ENCODE measurements at places on chromosomes 6 and 20.

DNA sequence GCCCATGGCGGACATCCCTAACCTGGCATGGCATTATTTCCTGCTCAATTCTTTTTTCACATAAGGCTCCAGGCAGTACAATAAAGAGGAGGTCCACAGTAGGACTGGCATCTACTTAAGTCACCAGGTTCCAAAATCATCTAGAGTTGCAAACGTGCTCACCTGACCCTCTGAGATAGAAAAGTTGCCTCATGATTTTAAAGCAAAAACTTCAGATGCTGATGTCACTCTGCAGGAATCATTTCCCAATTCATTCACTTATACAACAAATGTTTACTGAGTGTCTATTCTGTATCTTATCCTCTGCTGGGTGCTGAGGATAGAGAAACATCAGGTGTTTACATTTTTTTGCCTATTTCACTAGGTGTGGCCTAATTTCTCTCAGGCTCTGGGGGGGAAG lies 2.2 kb downstream of the ADGRF4 start:
- no peak overlapping the region for H3K27ac ChIP-seq
- no peaks in the 10 kb centered on the region for H3K4me1 ChIP-seq
- H3K4me3 ChIP-seq: no peak overlapping the region
- no peak for DNase-seq
- no peaks in the 10 kb centered on the region for H3K27me3 ChIP-seq

DNA sequence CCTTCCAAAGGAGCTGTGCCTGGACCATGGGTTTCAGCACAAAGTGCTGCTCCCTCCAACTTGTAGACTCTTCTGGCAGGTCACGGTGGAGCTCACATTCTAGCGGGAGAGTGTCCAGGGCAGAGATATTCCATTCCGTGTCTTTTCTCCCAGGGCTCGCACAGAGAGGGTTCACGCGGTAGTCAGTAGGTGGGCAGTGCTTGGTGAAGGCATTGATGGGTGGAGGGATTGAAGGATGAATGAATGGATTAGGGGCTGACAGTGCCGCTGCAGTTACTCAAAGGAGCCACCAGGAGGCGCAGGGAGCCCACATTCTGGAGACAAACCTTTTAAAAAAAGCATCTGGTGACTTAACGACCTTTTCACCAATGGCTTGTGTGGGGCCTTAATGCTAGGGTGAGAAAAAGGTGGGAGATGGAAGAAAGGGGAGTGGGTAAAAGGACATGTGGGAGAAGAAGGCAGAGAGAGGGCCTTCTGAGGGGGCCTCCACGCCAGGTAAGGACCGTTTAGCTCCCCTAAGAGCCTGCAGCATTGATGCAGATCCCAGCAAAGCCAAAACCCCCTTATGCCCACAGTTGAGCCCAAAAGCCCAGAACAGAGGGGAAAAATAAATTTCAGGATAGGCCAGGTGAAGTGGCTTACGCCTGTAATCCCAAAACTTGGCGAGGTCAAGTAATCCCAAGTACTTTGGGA lies 17.5 kb upstream of the FAM110A start:
- no peak overlapping the region for H3K4me3 ChIP-seq
- no peak overlapping the region for H3K27ac ChIP-seq
- H3K4me1 ChIP-seq: no peaks in the 10 kb centered on the region

DNA sequence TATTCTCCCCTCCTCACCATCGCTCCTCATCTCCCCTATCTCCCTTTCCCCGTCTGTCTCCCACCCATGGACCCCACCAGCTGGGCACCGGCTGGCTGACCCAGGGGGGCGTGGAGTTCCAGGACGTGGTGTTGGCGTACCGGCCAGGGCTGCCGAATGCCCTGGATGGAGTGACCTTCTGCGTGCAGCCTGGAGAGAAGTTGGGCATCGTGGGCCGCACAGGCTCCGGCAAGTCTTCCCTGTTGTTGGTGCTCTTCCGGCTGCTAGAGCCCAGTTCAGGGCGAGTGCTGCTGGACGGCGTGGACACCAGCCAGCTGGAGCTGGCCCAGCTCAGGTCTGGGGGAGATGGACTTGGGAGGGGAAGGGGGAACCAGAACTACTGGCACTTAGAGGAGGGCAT lies 7.7 kb downstream of the DLK2 start:
- H3K27me3 ChIP-seq: no peaks in the 10 kb centered on the region
- H3K27ac ChIP-seq: no peak overlapping the region
- DNase-seq: no peak
- no peaks in the 10 kb centered on the region for H3K36me3 ChIP-seq

GRCh38 chr6:170122651-170123050 lies 168.2 kb downstream of the DLL1 start:
- no peak overlapping the region for H3K4me3 ChIP-seq
- H3K4me1 ChIP-seq: no peaks in the 10 kb centered on the region
- H3K27me3 ChIP-seq: no peaks in the 10 kb centered on the region
- H3K27ac ChIP-seq: no peak overlapping the region
- no peak for DNase-seq
- H3K36me3 ChIP-seq: no peaks in the 10 kb centered on the region

GRCh38 chr6:52065621-52066020 lies 21.8 kb downstream of the PKHD1 start:
- no peak overlapping the region for H3K4me3 ChIP-seq
- no peaks in the 10 kb centered on the region for H3K4me1 ChIP-seq
- H3K27me3 ChIP-seq: no peaks in the 10 kb centered on the region
- no peak overlapping the region for H3K27ac ChIP-seq
- no peaks in the 10 kb centered on the region for H3K36me3 ChIP-seq
